AML-193 (cell line): ENCODE measurements at places on chromosomes 7 and 10.
A peak's percentile ranks its signal among the peaks of the same experiment; 100 is the strongest.

DNA sequence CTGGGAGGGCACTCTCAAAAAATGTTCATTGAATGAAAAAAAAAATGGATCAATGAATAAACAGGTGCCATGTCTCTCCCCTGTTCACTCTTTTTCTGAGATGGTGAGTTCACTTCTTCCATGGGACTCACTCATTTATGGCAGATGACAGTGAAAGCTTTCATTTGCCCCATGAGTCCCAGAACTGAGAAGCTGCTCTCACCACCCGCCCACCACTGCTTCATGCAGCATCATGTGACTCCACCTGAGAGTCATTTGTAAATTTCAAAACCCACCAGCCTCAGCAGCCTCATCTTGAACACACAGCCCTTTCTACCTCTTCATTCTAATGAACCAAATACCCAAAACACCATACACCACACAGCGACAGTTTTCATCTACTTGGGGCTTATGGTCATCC lies 64.9 kb downstream of the SCRN1 start:
- no peak for DNase-seq

DNA sequence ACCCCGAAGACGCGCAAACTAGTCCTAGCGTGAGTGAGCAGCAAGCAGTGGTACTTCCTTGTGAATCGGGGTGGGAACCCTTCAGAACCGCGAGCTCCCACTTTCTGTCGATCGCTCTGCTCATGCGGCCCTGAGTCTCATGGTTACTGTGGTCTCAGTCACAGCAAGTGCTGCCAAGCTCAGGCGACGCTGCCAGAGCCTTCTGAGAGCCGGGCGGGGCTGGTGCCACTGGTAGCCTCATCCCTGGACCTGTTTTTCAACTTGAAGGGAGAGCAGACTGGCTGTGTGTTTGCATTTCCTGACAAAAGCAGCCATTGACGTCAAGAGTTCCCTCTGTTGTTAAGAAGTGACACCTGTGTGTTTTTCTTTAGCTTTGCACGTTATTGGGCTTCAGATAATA lies 32.9 kb upstream of the BHLHA15 start:
- DNase-seq, result no peak

DNA sequence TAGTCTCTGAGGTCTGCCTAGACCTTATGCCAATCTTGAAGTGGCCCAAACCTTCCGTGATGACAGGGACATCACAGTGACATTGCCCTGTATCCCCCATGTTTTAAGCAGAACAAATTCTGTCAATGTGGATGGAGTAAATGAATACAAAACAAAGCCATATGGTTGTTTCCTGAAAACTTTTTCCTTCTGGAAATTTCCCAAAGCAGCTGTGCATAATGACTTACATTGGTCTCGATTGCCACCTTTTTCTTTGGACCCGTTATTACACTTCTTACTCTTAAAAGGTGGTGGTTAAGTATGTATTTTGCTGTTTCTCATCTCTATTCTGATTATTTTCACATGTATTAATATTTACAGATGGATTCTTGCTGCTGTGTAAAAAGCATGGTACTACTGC lies 411.2 kb upstream of the KLF6 start:
- DNase-seq, result no peak

GRCh38 chr7:149022756-149023360 lies 5.4 kb downstream of the PDIA4 start:
- no peak for DNase-seq

DNA sequence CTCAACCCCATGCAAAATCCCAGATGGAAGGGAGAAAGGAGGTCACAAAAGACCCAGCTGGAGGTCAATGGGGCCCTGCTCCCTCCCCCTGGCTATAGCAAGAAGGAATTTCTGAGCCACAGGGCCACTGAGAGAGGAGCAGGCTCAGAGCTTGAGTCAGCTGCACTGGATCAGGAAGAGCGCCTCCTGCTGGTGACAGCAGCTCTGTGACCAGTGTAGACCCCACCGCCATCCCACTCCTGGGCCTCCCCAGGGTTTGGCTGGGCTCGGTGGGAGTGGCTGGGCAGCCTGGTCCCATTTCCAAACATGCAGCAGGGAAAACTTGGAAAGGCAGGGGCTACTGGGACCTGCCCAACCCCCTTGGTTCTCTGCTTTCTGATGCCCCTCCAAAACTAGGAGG lies 31.5 kb upstream of the PRLHR start:
- no peak for DNase-seq

DNA sequence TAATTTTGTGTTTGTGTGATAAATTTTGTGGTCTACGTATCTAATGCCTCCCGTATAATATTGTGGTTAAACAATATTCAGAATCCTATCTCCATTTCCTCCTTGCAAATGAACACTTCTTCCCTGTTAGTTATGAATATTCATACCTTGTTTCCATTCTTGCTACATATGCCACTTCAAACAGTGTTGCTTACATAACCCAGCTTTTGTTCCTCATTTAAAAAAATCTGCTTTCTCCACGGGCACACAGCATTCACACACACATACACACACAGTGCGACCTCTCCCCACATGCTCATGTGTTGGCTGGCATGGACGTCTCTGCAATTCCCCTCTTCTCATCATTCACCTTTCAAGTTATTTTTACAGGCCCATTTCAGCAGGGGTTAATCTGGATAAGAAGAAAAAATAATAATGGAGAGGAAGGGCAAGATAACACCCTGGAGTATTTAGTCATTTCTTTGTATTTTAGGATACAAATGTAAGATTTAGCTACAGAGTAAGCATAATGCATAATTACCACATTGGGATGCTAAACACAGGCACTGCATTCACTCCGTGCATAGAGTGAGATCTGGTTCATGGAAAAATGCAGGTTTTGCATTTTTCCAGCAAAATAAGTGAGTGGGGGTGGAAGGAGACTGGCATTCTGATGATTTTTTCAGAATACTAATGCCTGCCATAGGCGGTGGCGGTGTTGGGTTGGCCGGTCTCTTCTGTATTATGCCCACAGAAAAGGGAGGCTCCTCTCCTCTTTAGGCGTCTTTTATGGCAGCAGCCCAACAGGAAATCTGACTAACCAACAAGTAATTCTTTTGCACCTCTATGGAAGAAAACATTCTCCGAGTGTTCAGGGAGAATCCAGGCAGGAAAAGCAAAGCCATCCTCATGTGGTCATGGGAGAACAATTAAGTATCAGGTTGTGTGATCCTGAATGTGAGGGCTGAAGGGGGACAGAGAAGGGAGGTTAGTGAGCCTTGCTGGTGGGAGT lies 31.7 kb upstream of the ELMO1 start:
- peak; percentile 90 for DNase-seq

GRCh38 chr10:127907411-127908105 lies 655 bp downstream of the PTPRE start:
- no peak for DNase-seq

DNA sequence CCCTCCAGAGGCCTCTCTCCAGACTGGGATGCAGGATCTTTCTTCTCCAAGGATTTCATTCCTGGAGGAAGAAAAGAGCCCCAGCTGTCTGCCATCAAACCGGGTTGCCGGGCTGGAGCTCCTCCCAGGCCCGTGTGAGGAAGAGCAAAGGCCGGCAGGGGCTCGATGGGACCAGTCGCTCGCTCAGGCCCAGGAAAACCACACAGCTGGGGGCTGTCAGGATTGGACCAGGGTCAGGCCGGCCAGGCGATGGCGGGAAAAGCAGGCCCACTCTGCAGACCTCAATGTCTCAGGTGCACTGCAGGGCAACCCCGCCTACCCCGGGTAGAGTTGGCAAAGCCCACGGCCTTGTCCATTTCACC lies 98.1 kb upstream of the DNAAF5 start:
- DNase-seq, result no peak

DNA sequence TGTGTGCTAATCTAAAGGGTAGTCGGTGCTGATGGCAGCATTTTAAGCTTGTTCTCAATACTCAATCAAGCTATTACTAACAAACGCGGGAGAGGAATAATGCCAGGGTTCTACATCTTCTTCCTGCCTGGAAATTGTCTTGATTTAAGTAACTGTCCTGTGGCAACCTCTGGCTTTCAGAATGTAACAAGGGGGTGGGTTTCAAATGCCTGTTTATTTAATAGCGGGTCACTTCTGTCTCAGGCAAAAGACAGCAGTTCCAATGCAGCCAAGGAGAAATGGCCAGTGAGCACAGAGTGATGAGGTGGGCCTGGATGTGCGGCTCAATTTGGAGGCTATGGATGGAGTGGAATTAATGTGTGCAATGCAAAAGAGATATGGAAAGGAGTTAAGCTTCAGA lies 692.4 kb downstream of the KCNMA1 start:
- no peak for DNase-seq
